Myocyte (in vitro differentiated cells): ENCODE measurements at places on chromosomes 2 and 18.
A peak's percentile ranks its signal among the peaks of the same experiment; 100 is the strongest.

DNA sequence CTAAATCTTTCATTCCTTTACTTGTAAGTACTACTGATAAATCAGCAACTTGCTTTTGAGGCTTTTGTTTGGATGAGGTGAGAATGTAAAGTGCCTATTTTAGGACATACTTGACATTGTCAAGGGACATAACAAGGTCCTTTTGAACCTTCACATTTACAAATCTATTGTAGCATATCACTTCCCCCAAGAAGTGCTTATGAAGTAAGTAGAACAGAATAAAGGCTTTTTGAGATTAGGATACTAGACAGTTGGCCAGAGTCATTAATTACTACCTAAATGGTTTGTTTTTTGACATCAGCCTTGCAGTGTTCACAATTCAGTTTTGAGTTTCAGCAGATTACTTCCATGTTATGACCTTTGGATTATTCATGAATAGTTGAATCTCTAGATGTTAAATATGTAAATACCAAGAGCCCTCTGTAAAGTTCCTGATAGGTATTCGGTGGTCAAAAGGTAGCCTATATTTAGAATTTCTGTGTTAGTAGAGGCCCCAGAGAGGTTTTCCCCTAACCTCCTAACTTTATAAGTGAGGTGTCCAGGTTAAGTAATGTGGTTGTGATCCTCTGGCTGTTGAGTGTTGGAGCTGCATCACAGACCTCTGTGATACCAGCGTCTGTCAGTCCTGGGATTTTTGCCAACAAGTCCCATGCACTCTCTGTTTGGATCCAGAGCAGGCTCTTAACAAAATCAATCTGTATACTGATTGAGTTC is 67.2 kb downstream of the LCLAT1 start:
- peak; percentile 57 for DNase-seq

GRCh38 chr2:46393347-46393820 is 86.0 kb upstream of the TMEM247 start:
- no peak for DNase-seq

DNA sequence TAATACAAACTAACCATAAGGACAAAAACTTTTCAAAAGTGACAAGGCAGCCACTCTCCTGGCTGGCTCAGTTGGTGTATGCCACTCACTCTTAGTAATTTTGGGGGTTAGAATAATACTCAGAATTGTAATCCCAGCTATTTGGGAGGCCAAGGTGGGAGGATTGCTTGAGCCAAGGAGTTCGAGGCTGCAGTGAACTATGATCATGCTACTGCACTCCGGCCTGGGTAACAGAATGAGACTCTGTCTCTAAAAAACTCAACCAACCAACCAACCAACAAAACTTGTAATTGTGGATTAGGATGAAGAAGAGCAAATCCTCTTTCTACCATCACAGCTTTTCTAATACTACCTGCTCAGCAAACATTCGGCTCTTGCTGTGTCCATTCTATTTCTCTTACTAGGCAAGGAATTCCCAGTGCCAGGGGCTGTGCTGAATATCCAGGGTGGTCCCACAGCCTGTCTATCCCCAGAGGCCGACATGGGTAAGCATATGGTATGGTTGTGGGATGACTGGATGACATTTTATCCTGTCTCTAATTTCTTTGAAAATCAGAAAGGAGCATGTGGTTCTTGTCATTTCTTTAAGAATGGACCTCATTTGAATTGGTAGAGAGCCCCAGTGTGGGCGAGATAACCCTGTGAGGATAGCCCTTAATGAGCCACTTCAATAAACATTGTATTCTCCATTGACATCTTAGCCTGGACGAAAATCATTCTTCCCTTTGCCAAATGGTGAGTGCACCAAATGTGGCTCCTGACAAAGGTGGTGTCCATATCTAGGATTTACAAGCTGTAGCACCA is 220.1 kb downstream of the MYCN start:
- DNase-seq = no peak

- DNase-seq = no peak
Measured at GRCh38 chr2:202679980-202680379, 45.2 kb downstream of the FAM117B start.

- no peak for DNase-seq
Measured at GRCh38 chr2:73980566-73980965, 4.1 kb upstream of the TET3 start.

GRCh38 chr2:166381-166780 is 97.5 kb downstream of the SH3YL1 start:
- DNase-seq = no peak

DNA sequence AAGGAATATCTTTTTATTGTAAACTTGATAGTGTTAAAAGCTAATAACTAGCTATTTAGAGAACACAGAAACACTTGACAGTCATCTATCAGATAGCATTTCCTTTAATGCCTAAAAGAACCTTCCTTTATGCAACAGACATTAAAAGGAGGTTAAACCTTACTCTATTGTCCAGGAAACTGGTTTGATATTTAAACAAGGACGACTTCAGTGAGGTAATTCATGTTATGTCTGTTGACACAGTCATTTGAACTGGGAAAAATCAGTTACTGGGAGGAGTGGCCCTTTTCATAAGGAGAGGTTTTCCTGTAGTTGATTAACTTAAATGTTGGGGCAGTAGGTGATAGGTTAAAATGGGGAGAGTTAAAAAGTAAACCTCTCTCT is 6.7 kb downstream of the TGIF1 start:
- DNase-seq = no peak

- DNase-seq = no peak
Measured at GRCh38 chr2:46787364-46787763, 128.2 kb downstream of the MCFD2 start.
